ENCODE measurements at places on chromosomes 11 and 22. TPM values are rescaled to one million over a fixed set of nuclear protein-coding genes. Genes with fewer than 3 reads are reported as not detected.

The POLD4 gene
- 23.0 TPM for total RNA-seq

- H3K27ac ChIP-seq = no peak within 1 kb of the TSS
- H3K4me3 ChIP-seq = peak within 1 kb of the TSS; percentile 55
- H3K36me3 ChIP-seq = no peaks in the 10 kb centered on the region
- H3K4me1 ChIP-seq = peaks cover 51% of the 10 kb centered on the region
- DNase-seq = peak; percentile 79
These were observed at the start of gene ALX4 for GRCh38 chr11:44309478-44310205. ALX4 (minus strand) TSS chr11:44310139; CDS start chr11:44310062, 77 bp downstream.

The PTPN5 gene
- total RNA-seq = 4.9 TPM

The KRTAP5-10 gene
- not detected for total RNA-seq

The SLC17A6 gene
- total RNA-seq = 0.31 TPM

GRCh38 chr11:75147191-75147874 lies 3.6 kb upstream of the SLCO2B1 start:
- no peaks in the 10 kb centered on the region for H3K27me3 ChIP-seq
- DNase-seq = no peak
- no peaks in the 10 kb centered on the region for H3K4me1 ChIP-seq
- no peak overlapping the region for H3K4me3 ChIP-seq

DNA sequence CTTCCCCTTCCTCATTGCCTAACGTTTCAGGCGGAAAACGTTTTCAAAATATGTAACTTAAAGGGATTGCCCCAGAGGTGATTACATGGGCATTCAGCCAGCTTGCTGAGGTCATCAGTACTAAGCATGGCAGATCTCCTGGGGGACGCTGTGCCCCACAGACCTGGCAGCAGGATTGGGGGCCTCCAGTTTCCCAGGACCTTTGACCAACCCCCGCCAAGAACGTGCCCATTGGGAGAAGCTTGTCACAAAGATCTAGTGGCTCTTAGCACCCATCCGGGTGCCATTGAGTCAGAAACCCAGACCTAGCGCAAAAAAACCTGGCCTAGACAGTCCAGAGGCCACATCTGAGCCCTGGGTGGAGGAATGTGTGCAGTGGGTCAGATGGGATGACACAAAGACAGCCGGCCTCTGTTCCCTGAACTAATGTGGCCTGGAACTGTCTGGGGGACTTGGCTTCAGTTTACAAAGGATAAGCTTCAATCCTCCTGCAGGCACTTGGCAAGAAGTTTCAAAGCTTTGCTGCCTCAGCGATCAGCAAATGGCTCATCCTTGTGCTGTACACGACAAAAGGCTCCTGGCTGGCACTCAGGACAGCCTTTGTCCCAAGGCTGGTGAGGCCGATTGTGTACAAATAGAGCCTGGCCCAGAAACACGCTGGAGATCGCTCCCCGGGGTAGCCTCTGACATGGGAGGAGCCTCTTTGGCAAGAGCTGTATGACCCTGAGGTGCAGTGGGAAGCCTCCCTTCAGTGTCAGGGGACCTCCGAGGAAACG lies 9.5 kb downstream of the C1QTNF6 start:
- no peak for DNase-seq
- H3K4me3 ChIP-seq = no peak overlapping the region
- H3K4me1 ChIP-seq = no peaks in the 10 kb centered on the region

DNA sequence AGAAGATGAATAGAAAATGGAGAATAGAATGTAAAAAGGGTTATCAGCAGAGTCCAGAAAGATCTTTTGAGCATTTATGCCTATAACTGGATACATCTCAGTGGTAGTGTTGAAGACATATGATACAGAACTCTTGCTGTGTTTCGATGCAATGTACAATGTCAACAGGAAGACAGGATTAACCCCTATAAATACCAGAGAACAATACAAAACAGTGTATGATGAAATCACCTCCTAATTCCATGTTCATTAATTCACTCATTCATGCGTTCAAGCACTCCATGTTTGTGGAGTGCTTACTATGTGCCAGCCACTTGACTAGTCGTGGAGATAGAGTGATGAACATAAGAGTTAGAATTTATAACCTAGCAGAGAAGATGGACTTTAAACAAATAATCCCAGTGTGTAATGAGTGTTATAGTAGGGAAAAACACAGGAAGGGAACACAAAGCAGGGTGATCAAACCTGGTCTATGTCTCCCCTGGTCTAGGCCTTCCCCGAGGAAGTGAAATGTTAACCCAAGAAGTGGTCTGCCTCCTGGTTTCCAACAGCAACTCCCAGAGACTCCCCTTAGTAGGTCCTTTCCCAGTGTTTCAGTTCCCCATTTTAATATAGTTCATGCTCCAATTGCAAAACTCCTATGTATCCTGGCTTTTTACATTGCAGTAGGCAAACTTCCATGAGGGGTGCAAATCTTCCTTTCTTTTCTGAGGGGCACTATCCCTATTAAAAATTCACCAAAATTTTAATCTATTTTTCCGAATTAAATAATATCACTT lies 9.1 kb upstream of the SESN3 start:
- H3K36me3 ChIP-seq = no peaks in the 10 kb centered on the region
- DNase-seq = no peak
- H3K4me1 ChIP-seq = peaks cover 24% of the 10 kb centered on the region
- no peak overlapping the region for H3K4me3 ChIP-seq
- no peak overlapping the region for H3K27ac ChIP-seq

DNA sequence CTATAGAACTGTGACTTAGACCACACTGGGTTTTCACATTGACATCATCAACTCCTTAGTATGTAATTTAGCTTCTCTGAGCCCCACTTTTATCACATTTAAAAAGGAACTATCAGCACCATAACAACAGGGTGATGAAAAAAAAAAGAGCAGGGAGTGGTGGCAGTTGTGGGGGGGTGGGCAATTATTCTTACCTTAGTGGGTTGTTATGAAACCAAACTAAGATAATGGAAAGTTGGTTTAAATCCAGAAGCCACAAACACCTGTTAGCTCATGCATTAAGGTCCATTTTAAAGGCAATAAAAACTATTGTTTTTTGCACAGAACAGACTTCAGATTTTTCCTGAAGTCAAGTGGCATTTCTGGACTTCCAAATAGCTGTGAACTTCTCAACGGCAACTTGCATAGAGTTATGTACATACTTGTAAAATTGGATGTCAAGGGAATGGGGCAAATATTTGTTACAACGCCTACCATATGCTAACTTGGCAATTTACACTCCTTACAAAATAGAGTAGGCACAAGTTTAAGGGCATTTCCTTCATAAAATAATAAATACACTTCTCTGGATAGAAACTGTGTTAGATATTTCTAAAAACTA lies 793.6 kb downstream of the DLG2 start:
- no peaks in the 10 kb centered on the region for H3K4me1 ChIP-seq
- no peak overlapping the region for H3K4me3 ChIP-seq
- H3K27ac ChIP-seq = no peak overlapping the region
- no peaks in the 10 kb centered on the region for H3K27me3 ChIP-seq

- H3K4me1 ChIP-seq = no peaks in the 10 kb centered on the region
- no peaks in the 10 kb centered on the region for H3K36me3 ChIP-seq
- no peak overlapping the region for H3K27ac ChIP-seq
- no peaks in the 10 kb centered on the region for H3K27me3 ChIP-seq
These were observed 76.2 kb downstream of the SNX19 start for GRCh38 chr11:130839981-130840666.

DNA sequence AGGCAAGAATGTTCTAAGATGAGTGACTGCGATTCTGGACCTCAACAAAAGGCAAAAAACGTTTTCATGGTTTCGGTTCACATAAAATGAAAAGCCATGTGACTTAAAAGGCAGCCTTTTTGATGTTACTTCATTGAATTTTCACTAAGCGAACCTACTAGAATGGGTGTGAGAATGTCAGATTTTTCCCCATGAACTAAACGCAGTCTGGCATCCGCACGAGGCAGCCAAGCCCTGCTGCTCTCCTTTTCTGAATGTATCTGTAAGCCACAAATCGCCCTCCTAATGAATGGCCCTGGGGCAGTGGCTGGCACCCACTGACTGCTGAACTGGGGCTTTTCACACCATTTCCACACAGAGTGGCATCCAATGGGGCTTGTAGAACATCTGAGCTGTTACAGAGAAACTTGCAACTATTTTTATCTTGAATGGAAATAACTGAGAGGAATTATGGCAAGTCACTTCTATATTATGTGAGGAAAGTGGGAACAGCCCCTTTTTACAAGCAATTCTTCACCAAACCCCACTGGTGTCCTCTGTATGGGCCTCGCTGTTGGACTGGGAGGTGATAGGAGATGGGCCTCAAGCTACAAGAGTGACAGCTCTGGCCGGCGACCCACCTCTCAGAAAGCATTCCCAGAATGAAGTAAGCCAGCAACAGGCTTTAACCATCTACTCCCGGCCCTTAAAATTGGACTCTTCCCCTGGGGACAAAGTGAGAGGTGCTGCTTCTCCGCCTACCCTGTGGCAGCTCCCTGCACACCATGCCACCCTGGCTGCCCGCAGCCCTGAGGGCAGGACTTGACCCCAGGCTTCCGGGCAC lies 29.4 kb downstream of the PPP2R1B start:
- DNase-seq = no peak
- no peak overlapping the region for H3K4me3 ChIP-seq
- no peak overlapping the region for H3K27ac ChIP-seq
- peaks cover 5% of the 10 kb centered on the region for H3K4me1 ChIP-seq
- H3K27me3 ChIP-seq = no peaks in the 10 kb centered on the region

- no peak overlapping the region for H3K4me3 ChIP-seq
- H3K27ac ChIP-seq = no peak overlapping the region
- DNase-seq = no peak
- H3K4me1 ChIP-seq = no peaks in the 10 kb centered on the region
- H3K27me3 ChIP-seq = no peaks in the 10 kb centered on the region
These were observed 49.9 kb downstream of the BIRC2 start for GRCh38 chr11:102396708-102397563.

- H3K4me3 ChIP-seq = no peak overlapping the region
- H3K4me1 ChIP-seq = no peaks in the 10 kb centered on the region
- H3K27me3 ChIP-seq = no peaks in the 10 kb centered on the region
- no peak overlapping the region for H3K27ac ChIP-seq
- DNase-seq = no peak
These were observed 662.5 kb upstream of the TENM4 start for GRCh38 chr11:80103142-80103859.

The TRIM48 gene
- total RNA-seq = not detected

DNA sequence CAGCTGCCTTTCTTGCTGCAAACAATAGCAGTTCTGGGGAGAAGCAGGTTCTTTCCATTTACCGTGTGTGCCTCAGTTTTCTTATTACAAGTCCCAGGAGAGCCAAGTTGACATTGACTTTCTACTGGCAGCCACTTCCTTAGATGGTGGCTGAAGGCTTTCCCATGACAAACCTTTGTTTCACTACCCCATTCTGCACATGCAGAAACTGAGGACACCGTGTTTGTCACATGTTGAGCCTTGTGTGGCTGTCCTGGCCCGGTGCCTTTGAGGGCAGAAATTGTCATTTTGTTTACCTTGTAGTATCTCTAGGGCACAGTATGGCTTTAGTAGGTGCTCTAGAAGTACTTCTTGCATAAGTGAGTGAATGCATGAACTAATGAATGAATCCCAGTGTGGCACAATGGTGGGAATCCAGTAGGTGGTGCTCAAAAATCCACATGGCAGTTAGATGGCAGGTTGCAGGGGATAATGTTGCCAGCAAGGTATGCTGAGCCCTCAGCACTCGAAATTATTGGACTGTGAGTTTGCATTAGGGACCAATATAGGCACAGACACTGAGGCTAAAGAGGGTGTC lies 101.6 kb downstream of the CSNK2A3 start:
- DNase-seq = no peak
- no peaks in the 10 kb centered on the region for H3K27me3 ChIP-seq
- H3K4me3 ChIP-seq = no peak overlapping the region
- H3K4me1 ChIP-seq = no peaks in the 10 kb centered on the region
- H3K27ac ChIP-seq = no peak overlapping the region
- no peaks in the 10 kb centered on the region for H3K36me3 ChIP-seq

The BRSK2 gene
- total RNA-seq = 20.3 TPM

The THY1 gene
- 515 TPM for total RNA-seq

DNA sequence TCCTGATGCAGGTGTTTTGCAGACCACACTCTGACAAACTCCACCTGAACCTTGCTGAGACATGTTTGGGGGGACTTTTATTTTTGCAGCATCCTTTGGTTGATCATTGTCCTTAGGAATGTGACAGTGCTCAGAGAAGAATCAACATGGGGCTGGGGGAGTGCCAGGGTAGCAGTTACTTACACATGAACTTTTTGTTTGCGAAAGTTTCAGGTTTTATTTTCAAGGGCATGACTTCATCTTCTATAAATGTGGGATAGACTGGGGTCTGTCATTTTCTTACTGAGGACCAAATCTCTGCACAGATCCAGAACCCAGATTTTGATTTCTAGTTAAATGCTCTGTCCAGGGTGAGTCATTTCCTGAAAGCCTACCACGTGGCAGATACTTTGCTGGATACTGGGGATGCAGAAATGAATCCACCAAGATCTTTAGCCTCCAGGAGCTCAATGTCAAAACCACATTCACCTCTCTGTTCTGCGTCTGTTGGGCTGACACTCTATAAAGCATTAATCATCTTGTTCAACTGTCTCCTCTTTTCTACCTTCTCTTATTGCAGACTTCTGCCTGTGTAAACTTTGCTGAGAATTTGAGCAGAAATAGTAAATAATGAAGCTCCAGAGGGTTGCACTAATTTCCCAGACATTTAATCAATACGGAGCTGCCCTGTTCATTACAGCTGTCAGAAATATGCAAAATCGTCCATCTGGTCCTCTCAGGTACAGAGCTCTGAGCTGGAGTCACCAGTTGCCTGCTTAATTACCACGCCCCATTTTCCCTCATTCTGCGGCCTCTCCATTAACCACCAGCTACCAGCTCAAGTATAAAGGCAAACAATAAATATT lies 387.9 kb downstream of the MIAT start:
- no peak overlapping the region for H3K4me3 ChIP-seq
- H3K27ac ChIP-seq = no peak overlapping the region
- peaks cover 12% of the 10 kb centered on the region for H3K4me1 ChIP-seq
- no peaks in the 10 kb centered on the region for H3K36me3 ChIP-seq
- H3K27me3 ChIP-seq = no peaks in the 10 kb centered on the region

The ROBO4 gene
- not detected for total RNA-seq

- DNase-seq = no peak
- H3K4me3 ChIP-seq = no peak overlapping the region
- H3K36me3 ChIP-seq = no peaks in the 10 kb centered on the region
These were observed 39.3 kb upstream of the COMT start for GRCh38 chr22:19902245-19902715.

The CBLIF gene
- total RNA-seq = not detected

The UCP3 gene
- 0.21 TPM for total RNA-seq

The OR4A16 gene
- total RNA-seq = not detected

The PIH1D2 gene
- total RNA-seq = 0.16 TPM

The BCO2 gene
- 0.63 TPM for total RNA-seq

All from GM23338 (cell line).